ENCODE measurements at places on chromosomes 3 and 15.
A peak's percentile ranks its signal among the peaks of the same experiment; 100 is the strongest.

DNA sequence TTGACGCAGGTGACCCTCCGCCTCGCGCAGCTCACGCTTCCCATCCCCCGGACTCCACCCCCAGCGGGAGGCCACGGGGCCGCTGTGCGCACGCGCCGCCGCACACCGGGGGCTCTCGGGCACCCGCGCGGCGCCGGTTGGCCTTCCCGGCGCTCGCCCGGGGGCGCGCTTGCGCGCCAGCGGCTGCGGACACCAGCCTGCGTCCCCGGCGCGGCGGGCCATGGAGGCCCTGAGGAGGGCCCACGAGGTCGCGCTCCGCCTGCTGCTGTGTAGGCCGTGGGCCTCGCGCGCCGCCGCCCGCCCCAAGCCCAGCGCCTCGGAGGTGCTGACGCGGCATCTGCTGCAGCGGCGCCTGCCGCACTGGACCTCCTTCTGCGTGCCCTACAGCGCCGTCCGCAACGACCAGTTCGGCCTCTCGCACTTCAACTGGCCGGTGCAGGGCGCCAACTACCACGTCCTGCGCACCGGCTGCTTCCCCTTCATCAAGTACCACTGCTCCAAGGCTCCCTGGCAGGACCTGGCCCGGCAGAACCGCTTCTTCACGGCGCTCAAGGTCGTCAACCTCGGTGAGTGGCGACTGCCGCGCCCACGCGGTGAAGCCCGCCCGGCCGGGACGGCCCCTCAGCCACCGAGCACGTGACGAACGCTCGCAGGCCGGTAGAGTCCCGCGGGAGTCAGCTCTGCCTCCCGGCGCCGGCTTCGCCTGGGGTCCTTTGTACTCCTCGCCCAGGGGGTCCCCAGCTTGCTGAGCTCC is at the start of gene C15orf61:
C15orf61 (plus strand) TSS at position 103 of the 754 bp plus-strand sequence; CDS start at position 221, 118 bp downstream.
- peak; percentile 64 for DNase-seq

GRCh38 chr15:99486371-99487336 is 79.1 kb upstream of the MEF2A start:
- DNase-seq: no peak

DNA sequence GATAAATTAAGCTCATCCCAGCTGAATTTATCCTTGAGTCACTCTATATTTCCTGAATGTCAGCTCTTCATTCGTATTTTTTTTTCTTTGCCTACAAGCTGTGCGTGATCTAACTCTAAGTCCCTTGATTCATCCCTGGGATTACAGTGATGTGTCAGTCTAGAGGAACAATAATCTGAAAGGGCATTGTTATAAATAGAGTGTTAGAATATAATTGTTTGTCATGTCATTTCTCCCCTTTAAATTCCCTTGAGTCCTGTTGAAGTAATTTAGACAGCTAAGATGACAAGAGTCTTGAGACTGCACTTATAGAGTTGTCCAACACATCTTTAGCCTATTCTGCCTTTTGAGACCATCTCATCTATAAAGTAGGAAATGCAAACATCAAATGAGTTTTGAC is 621.8 kb downstream of the ZIC1 start:
- no peak for DNase-seq

DNA sequence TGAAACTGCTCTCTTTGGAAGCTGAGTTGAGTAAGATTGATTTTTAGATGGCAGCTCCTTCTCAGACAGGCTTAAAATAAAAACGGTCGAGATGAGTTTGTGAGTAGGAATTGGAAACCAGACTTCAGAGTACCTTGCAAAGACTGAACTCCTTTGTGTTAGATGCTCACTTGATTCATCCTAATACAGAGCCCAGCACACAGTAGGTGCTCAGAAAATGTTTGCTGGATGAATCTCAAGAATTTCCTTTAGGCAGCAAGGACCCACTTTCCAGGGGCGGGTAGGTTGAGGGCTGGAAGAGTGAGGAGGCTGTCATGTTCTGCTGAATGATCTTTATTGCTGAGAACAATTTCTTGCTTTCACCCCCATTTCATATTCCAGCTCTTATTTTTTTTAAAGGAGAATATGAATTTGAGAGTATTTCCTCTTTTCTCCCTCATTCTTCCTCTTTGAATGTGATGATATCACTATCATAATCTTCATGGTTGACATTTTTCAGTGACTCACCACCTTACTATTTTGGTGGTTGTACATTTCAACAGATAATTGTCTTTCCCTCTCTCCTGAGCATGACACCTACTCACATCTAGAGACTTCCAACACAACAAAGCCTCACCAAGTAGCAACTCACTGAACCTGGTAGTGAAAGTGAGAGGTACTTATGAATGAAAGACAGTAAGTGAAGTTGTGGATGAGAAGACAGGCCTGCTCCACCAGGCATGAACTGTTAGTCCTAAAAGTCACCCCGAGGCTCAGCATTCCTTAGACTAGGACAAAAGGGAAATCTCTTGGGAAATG is 113.3 kb downstream of the PDCD6IP start:
- no peak for DNase-seq

DNA sequence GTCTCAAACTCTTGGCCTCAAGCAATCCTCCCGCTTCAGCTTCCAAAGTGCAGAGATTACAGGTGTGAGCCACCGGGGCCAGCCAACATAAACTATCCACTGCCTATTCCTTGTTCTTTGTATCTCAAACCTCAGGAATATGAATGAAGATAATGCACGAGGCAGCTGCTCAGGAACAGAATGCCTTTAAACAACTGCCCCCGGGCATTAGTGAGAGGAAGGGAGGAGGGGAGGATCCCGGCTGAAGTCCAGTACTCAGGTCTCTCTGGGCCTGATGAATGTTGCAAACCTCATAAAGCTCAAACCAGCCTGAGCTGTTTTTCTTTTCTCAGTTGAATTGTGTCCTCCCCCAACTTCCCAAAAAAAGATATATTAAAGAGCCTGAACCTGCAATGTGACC is 26.9 kb upstream of the MTMR14 start:
- DNase-seq: no peak

GRCh38 chr3:115974940-115975339 is 351.6 kb downstream of the GAP43 start:
- DNase-seq: no peak

- no peak for DNase-seq
Measured at GRCh38 chr3:161821591-161821990, 325.0 kb downstream of the OTOL1 start.

DNA sequence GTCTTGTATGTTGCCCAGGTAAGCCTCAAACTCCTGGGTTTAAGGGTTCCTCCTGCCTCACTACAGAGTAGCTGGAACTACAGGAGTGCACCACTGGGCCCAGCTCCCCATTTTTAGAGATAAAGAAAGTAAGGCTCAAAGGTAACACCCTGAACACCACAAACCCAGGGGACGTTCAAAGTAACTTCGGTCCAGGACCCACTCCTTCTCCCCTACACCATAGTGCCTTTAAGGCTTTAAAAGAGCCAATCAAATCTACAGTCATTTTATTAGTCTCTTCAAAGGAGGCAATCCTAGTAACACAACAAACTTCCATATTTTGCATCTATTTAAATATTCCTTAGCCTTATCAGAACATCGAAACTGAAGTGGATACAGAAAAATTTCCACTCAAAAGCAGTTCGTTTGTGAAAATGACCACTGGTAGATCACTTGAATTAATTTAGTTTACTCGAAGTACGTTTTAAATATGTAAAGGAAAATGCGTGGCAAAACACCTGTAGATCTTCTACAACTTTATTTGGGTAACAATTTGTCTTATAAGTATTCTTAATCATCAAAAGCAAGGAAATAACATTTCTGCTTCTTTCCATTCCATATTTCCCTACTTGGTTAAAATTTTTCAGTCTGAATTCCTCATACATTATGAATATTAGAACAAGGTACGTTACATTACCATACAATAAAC is 1.8 kb downstream of the STAG1 start:
- DNase-seq: no peak
